Kidney capillary endothelial cell (primary cell): ENCODE measurements at places on chromosomes 16 and 17.

- peak; percentile 92 for DNase-seq
These were observed 10.2 kb downstream of the CDH5 start for GRCh38 chr16:66376577-66377305.

DNA sequence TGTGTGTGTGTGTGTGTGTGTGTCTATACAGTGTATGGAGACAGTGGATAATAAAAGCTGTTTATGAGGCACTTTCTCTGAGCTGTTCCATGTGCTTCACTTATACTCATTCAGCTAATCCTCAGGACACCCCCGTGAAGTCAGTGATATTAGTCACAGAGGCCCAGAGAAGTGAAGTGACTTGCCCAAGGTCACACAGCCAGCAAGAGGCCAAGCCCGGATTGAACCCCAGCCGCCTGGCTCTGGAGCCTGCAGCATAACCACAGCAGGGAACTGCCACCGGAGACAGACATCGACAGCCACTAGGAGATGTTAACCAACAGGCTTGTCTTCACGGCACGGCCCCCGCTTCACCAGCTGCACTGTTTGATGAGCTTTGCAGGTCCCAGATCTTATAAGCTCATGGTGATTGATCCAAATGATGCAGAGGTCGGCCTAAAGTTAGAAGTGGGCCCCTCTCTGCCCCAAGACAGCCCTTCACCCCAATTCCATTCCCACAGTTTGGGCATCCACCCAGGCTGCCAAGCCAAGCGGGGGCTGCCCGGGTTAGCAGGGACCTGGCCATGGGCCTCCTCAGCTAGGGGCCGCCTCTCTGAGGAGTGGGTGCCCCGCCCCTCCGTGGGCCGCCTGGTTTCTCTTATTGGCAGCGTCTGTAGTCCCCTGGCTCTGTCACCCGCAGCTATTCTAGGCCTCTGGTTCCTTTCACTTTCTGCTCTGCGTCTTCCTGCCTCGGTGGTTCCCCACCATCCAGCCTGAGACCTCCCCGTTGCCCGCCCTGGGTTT is 30.9 kb downstream of the SOCS1 start:
- DNase-seq, result no peak

DNA sequence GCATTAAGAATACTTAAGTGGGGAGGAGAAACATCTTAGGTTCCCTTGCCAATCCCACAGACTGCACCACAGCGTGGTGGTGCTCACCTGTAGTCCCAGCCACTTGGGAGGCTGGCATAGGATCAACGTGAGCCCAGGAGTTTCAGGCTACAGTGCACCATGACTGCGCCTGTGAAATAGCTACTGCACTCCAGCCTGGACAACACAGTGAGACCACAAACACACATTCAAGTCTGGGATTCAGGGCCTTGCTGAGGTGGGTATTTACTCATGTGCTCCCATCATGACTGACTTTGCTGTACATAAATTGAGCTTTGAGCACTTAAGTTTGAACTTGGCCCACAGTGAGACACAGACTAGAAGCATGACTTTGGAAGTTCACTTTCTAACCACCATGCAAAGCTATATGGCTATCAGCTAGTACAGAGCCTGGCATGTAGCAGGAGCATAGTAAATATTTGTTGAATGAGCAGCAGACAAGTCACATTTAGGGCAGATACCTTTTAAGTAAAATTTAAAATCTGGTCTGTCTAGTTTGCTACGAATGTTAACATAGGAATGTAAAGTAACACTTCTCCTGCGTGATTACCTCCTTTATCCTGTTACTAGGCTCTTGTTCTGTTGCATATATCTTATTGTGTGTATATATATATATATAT is 33.5 kb downstream of the CEP95 start:
- no peak for DNase-seq

GRCh38 chr16:89602273-89602951 is 11.0 kb upstream of the DPEP1 start:
- DNase-seq, result peak; percentile 86

GRCh38 chr17:77466140-77466539 is 325.4 kb downstream of the SEC14L1 start:
- DNase-seq, result no peak

GRCh38 chr17:28949185-28950016 is 1.9 kb downstream of the PHF12 start:
- DNase-seq, result peak; percentile 42

- no peak for DNase-seq
These were observed 33.9 kb downstream of the CYTH1 start for GRCh38 chr17:78748048-78748729.

DNA sequence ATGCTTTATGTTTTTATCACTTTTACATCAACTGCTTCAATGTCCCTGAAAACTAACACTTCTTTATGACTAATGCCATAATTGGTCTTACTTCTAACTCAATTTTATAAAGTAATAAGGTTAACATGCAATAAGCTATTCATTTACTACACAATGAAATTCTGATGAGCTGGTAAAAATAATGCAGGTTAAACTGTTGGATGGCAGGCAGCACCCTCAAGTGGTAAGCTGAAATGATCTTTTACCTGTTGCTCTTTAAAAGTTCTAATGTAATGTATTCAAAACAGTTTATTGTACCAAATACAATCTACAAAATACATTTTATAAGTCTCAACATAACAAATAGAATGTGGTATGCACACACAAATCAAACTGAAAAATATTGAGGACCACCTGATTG is 1280.3 kb downstream of the CDH8 start:
- peak; percentile 12 for DNase-seq
